Occipital lobe (tissue), 3 donors: ENCODE measurements at places on chromosomes 11 and 22. TPM values are rescaled to one million over a fixed set of nuclear protein-coding genes. Genes with fewer than 3 reads are reported as not detected.
A peak's percentile ranks its signal among the peaks of the same experiment; 100 is the strongest.

The RAB1B gene
- total RNA-seq = 28.9 TPM

The SLC22A8 gene
- total RNA-seq = 1.2 TPM

The OR51E2 gene
- not detected for total RNA-seq

The DLG2 gene
- total RNA-seq = 353 TPM

The SMIM35 gene
- not detected for total RNA-seq

The GGTLC3 gene
- total RNA-seq = not detected

The APOC3 gene
- not detected for total RNA-seq

- no peak for DNase-seq
Observed at GRCh38 chr22:26883393-26883792, 226.0 kb downstream of the MIAT start.

DNA sequence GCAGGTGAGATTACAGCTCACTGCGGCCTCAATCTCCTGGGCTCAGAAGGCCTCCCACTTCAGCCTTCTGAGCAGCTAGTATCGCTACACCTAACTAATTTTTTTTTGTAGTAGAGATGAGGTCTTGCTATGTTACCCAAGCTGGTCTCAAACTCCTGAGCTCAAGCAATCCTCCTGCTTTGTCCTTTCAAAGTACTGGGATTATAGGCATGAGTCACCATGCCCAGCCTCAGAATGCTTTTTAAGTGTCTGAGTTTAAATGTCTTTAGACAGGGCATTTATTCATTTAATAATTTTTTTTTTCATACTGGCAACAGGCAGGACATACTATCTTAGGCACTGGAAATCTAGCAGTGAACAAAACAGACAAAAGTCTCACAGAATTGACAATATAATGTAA is 27.7 kb downstream of the LRP4 start:
- no peak for DNase-seq

DNA sequence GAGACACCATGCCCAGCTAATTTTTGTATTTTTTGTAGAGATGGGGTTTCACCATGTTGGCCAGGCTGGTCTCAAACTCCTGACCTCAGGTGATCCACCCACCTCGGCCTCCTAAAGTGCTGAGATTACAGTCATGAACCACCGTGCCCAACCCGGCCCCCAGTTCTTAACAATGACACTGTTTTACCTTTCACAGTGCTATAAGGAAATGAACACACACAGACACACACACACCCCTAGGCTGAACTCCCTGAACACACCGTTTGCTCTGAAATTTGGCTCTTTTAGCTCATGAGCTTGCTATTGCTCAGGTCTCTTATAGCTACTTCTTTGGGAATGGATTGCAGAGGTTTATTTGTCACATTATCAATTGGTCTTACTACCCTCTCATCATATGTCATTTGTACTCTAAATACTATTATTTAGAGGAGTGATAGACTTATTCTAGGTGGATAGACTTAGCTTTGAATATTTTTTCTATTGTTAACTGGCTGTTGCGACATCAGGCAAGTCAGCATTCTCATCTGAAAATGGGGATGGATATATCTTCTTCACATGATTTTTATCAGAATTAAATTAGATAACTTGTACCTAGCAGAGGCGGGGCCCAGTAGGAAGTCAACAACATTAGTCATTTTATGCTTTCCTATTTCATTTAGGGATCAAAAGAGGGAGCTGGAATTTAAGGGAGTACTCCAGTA is 2.1 kb downstream of the LYVE1 start:
- no peak for DNase-seq

GRCh38 chr22:49632199-49633009 is 195.3 kb downstream of the BRD1 start:
- peak; percentile 61 for DNase-seq

GRCh38 chr11:129999407-129999806 is 3.2 kb downstream of the PRDM10 start:
- no peak for DNase-seq

GRCh38 chr22:20802452-20802851 is 28.5 kb downstream of the SERPIND1 start:
- no peak for DNase-seq

DNA sequence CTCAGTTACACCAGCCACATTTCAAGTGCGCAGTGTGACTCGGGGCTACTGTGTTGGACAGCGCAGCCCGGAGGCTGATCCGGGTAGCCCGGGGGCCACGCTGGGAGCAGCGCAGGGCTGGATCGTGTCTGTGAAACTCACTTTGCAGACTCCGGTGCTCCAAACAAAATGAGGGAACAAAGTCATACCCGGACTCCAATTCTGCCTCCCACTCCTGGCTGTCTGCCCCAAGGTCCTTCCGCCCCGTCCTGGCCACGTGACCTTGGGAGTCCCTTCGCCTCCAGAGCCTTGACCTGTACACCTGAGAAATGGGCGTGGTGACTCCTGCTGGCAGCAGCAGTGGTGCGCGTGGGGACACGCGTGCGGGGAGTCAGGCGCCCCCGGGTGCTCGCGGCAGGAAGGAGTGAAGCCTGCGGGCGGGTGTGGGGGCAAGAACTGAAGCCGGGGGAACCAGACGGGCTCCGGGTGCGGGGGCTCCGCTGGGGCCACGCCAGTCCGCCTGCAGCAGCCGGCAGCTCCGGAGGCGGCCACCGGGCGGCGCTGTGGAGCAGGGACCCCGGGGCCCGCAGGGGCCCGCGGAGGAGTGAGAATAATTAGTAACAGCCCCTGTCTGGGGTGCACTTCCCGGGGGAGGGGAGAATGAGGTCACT is 42.4 kb downstream of the KCNJ4 start:
- no peak for DNase-seq

DNA sequence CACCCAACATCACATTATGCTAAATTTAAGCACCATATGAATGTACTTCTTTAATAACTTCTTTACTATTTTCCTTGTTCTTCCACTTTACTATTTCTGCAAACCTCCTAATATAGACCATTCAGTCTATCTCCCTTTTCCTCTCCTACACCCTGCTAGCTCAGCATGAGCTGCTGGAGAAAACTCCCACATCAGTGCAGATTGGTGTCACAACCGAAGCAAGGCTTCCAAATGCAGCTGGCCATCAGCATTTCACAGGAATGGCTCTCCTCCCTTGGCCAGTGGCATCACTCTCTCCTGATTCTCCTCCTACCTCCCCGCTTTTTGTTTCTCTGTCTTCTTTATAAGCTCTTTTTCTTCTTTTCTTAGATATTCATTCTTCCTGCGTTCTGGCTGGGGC is 118.7 kb upstream of the ZC3H12C start:
- no peak for DNase-seq

DNA sequence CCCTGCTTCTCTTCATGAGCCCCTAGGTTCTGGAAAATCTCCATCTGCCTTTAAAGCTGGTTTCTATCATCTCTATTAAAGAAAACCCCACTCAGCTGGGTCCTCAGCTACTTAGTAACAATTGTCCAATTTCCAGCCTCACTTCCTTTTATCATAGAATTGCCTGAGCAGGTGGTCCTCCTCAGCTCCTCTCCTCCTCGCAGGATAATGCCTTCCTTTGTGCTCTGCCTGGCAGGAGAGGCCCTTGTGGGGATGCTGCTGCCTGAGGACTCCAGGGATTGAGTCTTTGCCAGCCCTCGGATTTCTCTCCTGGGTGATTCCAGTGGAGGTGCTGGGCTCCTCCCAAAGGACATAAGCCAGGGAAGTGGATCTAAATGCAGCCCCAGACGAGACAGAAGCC is 448.3 kb downstream of the INSC start:
- no peak for DNase-seq

DNA sequence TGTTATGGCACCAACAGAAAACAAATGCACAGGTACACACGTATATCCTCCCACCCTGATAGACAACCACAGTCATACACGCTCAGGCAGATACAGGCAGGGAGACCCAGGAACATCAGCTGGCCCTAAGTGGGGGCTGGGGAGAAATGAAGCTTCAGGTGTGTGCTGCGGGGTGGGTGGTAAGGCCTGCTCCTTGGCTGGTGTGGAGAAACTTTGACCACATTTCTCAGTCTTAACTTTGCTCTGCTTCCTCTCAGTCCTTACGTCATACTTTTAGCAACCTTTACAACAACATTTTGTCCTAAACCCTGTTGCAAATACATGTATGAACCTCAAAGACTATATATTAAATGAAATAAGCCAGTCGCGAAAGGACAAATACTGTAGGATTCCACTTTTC is 6.7 kb upstream of the ANAPC15 start:
- no peak for DNase-seq

GRCh38 chr22:48855593-48856307 is 971.9 kb downstream of the BRD1 start:
- DNase-seq = no peak

GRCh38 chr11:33779849-33780528 is 5.7 kb upstream of the FBXO3 start:
- DNase-seq = no peak

DNA sequence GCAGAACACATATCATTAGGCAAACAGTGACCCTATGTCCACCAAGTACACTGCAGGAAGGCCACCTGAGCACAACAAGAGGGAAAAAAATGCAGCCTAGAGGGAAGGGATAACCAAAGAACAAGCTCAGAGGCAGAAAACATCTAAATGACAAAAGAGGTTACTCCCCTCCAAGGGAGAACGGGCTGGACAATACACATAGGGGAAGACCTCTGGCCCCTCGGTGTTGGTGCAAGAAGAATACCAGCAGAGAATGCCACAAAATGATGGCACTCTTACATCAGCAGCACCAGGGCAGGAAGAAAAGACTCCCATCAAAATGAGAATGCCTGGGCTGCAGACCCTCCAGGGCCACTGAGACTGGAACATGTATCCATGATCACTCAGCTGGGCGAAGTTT is 66.6 kb upstream of the OPCML start:
- DNase-seq = no peak

DNA sequence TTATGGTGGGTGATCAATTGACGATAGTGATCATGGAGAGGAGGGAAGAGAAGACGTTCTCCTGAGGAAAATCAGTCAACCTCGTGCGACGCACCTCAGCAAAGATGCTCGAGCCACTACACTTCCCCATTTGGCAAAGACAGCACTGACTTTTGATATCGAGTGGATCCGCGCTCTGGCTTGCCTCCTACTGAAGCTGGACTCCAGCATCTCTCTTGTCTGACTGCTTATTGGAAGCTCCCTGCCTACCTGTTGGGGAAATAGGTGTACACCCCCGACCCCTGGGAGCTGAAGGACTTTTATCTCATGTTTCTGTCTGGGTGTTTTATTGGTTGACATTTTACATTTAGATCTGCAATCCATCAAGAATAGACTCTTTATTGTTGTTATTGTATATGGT is 476.8 kb upstream of the B3GAT1 start:
- DNase-seq = no peak

GRCh38 chr22:33303099-33303498 is 244.9 kb upstream of the SYN3 start:
- DNase-seq = peak; percentile 29

DNA sequence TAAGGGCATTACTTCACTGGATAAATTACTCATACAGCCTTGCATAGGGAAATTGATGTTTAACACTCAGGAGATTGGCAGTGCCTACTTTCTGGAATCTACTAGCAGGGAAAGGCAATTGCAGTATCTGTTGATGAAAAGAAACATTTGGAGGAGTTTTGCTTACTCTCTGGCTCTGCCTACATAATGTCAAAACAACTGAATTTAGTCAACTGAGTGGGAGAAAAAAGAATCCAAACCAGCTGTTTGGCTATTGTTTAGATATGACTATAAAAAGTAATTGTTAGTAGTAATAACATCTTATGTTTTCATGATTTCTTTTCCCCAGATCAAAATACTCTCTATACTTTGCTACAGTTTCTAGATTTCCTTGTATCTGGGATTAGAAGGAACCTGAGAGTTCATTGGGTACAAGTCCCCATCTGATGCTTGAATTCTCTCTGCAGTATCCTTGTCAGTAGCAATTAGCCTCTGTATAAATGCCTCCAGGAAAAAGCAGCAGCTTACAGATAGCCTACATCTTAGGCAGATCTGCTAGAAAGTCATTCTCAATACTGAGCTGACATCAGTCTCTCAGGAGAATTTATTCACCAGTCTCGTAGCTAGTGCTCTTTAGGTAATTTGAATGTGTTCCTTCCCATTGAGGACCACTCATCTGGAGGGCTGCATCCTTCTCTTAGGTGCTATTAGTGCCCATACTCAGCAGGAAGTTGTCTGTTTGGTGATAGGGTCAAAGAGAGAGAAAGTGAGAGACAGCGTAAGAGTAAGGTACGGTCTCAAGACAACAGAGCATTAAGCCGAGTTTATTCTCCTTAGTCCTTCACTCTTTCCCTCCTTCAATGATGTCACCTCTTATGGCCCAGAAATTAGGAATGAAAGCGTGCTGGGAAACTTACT is 185.9 kb upstream of the CCDC90B start:
- DNase-seq = no peak

- DNase-seq = no peak
Observed at GRCh38 chr11:119046489-119046888, 10.5 kb downstream of the HYOU1 start.

GRCh38 chr22:36773935-36774334 is 2.0 kb downstream of the IFT27 start:
- DNase-seq = no peak

- DNase-seq = no peak
Observed at GRCh38 chr11:70725739-70726138, 327.4 kb downstream of the CTTN start.

DNA sequence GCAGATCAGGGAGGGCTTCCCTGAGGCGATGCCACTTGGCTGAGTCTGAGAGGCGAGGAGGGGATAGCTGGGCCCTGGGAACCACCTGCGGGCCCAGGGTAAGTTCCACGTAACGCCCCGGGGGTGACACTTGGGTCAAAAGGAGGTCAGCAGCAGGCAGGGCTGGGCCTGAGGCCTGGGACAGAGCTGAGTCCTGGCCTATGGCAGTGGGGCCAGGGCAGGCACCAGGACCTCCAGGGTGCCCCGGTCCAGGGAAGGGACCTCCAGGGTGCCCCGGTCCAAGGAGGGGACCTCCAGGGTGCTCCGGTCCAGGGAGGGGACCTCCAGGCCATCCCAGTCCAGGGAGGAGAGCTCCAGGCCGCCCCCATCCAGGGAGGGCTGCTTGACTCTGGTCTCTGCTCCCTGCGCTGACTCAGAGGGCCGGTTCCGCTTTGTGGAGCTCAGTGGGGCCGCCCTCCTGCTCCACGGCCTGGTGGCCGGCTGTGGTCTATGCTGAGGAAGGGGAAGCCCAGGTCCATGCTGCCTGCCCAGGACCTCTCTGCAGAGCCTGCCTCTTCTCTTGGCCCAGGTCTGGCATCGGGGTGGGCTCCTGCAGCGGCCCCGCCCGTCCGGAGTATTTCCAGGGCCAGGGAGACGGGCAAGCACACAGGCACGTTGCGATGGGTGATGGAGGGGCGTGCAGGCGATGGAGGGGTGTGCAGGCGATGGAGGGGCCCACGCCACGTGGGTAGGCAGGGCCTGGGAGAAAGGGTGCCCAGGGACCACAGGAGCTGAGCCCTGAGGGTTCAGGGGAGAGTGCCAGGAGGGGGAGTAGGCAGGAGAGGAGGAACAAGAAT is 19.5 kb upstream of the WNT7B start:
- no peak for DNase-seq

GRCh38 chr11:69797156-69797555 is 22.0 kb upstream of the FGF4 start:
- DNase-seq = no peak

- DNase-seq = no peak
Observed at GRCh38 chr11:68193018-68193417, 20.1 kb downstream of the KMT5B start.
